ENCODE measurements at places on chromosomes 1 and 21.

DNA sequence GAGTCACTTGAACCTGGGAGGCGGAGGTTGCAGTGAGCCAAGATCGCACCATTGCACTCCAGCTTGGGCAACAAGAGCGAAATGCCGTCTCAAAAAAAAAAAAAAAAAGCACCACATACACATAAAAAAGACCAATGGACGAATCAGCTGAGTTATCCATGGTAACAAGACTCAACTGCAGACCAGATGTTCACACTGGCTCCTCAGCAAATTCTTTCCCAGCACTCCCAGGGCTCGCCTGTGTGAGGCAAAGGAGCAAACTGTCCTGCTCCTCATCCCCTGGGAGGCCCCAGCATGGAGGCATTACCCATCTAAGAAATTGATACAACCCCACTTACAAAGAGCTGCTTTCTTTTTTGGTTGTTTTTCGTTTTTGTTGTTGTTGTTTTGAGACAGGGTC, 3.1 kb downstream of the TMEM234 start:
- DNase-seq: no peak

DNA sequence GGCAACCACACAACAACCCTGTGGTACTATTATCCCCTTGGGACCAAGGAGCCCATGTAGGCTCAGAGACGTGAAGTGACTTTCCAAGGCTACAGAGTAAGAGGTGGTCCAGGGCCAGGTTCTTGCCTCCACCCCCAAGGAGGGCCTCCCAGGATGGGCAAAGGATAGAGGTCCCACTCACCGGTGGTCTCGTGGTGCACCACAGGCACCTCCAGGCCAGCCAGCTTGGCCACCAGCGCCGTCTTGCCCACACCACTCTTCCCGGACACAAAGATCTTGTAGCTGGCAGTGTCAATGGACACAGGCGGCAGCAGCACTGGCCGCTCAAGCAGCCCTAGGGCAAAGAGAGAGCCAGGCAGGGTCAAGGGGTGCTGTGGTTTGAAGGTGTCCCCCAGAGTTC, 3.6 kb downstream of the CPLANE2 start:
- DNase-seq: no peak

DNA sequence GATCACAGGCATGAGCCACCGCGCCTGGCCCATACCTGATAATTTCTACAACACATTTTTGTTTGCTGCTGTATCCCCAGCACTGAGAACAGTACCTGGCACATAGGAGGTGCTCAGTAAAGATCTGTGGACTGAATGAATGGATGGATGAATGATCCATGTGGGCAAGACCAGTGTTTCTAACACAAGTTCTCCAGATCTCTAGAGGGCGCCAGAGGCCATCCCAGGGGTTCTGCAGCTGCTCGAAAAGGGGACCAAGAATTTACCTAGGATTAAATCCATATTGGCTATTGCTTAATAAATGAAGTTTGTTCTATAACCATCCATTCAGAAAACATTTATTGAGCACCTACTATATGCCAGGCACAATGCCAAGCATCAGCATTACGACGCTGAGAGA, 167.7 kb downstream of the ACTL8 start:
- DNase-seq: peak; percentile 40

- DNase-seq: peak; percentile 25
These were observed 111.3 kb downstream of the PATJ start for GRCh38 chr1:61853583-61853982.

DNA sequence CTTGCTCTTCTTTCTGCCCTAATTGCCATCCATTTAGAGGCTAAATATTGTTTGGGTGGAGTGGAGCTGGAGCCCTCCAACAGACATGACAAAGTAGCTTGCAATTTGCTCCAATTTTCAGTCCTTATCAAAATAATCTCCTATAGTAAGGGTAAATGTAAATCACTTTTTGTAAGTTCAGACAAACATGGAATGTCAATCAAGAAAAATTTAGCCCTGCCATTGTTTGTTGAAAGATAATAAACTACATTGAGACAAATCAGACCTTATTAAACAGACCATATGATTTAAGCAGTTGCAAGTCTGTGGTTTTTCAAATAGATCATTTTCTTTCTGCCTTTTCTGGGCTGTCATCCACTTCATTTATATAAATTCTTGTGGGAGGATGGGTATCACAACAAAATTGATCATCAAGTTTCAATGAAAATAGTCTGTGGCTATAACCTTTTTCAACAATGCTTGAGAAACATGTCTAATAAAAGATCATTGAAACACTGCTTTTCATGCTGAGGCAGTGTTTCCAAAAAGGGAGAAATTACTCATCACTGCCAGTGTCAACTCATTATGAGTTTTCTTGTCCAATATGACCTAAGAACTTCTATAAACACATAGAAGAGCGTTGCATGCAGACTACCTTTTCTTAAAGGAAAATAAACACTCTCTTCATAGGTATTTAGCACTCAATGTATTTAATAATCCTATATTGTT, 1152.0 kb upstream of the B3GALT2 start:
- no peak for DNase-seq
